Pancreas (tissue), 10 donors: ENCODE measurements at places on chromosomes 16 and 17. TPM values are rescaled to one million over a fixed set of nuclear protein-coding genes. Genes with fewer than 3 reads are reported as not detected.

The ADGRG1 gene
- 51.3 TPM for total RNA-seq

The CCL5 gene
- 2.5 TPM for total RNA-seq

The ALOX15B gene
- total RNA-seq, result not detected

The MYH11 gene
- 8.5 TPM for total RNA-seq

The HSD11B2 gene
- total RNA-seq, result 6.8 TPM

The FBXW10B gene
- total RNA-seq, result 0.28 TPM

The SBK1 gene
- 2.8 TPM for total RNA-seq

The CHD9NB gene
- total RNA-seq, result 4.1 TPM

The CCDC154 gene
- 2.5 TPM for total RNA-seq

The HSD17B2 gene
- total RNA-seq, result 14.5 TPM

DNA sequence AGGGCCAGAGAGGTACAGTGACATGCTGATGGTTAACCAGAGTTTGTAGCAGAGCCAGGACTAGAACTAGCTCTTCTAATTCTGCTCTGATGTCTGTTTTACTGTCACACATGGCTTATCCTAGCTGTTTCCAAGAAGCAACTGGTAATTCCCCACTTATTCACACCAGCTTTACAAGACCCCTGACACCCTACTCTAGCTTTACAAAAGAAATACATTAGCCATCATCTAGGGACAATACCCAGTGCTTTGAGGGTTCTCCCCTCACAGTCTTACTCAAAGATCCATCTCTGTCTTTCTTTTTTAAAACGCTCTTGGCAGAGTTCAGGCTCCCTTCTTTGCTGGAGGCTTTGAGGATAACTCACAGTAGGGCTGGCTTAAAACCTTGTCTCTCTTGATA is 197.3 kb upstream of the PMFBP1 start:
- no peak for DNase-seq
- no peaks in the 10 kb centered on the region for H3K4me1 ChIP-seq
- H3K4me3 ChIP-seq, result no peak overlapping the region
- H3K27me3 ChIP-seq, result no peaks in the 10 kb centered on the region
- H3K36me3 ChIP-seq, result no peaks in the 10 kb centered on the region
- H3K27ac ChIP-seq, result no peak overlapping the region

DNA sequence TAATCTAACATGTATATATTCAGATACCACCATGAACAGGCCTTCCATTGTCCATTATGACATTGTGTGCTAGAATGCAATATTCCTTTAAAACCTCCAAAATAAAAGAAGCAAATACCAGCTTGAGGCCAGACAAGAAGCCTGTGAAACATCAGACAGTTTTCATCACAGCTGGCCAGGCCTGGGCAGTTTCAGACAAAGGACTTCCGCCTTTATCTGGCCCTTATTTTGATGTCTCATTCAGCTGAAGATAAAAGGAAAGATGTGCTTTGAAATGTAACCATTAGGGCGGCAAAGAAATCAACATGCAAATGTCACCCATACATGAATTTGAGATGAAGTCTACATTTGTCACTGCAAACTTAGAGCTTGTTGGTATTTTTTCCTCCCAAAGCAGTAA is 737.5 kb downstream of the KCNJ2 start:
- no peaks in the 10 kb centered on the region for H3K36me3 ChIP-seq
- DNase-seq, result no peak
- no peak overlapping the region for H3K4me3 ChIP-seq
- H3K27me3 ChIP-seq, result no peaks in the 10 kb centered on the region
- no peak overlapping the region for H3K27ac ChIP-seq

DNA sequence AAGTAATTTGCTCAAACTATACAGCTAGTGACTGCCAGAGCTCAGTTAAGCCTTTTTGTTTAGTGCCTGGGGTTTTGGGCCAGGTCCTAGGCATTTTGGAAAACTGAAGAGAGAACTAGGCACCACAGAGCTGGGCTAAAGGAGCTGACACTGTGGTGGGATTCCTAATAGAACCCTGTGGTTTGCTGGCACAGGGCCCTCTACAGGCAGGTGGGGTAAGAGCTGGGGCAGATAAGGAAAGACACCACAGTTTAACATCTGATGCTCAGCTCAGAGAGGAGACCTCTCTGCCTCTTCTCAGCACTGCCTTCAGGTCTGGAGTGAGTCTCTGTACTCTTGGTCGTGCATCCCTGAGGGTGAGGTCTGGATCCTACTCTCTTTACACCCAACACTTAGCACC is 121.2 kb downstream of the SNX11 start:
- H3K4me1 ChIP-seq, result no peaks in the 10 kb centered on the region
- no peaks in the 10 kb centered on the region for H3K36me3 ChIP-seq
- DNase-seq, result no peak
- no peak overlapping the region for H3K27ac ChIP-seq

DNA sequence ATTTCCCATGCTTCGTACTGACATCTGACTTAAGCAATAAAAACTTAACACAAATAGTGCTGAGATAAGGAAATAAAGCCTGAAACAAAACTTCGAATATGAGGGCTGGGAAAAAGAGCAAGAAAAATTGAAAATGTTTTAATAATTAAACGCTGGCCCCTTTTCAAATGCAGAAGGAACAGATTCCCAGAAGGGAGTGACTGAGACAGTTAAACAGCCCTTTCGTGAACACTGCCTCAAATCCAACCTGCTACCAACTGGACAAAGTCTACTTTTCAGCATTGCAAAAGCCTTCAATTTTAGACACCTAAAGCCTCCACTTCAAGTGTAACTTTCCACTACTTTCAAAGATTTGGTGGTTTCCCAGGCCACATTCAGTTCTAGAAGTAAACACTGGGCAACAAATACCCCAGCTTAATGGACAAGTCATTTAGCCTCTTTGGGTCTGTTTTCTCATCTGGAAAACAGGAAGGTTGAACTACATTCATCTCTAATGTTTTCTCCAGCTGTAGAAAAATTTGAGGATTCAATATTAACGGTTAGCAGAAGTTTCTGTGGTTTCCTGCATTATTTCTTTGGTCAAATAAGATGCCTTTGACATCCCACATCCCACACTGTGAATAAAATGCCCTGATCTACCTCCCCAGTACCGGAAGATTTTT is 11.8 kb downstream of the RFFL start:
- H3K4me3 ChIP-seq, result no peak overlapping the region
- no peak for DNase-seq
- peak overlapping the region; percentile 76 for H3K27ac ChIP-seq

DNA sequence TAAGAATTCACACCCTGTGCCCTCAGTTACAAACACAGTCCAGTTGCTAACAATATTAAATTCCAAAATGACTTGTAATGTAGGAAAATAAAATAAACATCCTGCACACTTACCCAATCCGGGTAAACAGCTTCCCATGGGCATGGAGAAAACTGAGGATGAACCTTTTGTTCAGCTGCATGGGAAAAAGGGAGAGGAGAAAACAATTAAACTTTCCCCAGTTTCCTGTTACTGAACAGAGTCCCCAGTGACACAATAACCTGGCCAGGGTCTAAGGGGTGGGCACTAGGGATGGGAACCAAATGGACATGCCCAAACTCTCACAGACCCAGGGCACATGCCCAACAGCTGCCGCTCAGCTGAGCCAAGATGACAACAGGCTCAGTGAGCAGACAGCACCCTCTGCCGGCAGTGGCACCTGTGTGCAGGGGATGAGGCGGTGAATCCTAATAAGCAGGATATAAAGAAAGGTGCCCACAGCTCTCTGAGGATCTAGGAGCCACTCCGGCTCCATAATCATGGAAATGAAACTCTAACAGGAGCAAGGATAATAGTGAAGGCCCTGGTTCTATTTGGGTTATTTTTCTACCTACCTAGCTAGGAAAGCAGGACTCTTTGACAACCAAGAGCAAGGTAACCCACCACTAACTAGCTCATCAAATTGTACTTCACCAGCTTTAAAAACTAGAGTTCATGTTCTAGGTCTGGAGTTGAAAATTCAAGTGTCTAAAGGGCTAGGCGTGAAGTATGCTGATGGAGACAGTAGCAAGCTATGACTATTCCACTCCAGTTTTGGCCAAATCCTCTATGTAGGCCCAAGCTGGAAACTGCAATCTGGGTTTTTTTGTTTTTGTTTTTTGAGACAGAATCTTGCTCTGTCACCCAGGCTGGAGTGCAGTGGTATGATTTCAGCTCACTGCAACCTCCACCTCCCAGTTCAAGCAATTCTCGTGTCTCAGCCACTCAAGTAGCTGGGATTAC is 58.8 kb downstream of the SMG6 start:
- peak; percentile 93 for DNase-seq
- no peak overlapping the region for H3K27ac ChIP-seq
- peaks cover 7% of the 10 kb centered on the region for H3K36me3 ChIP-seq
- H3K4me3 ChIP-seq, result no peak overlapping the region
- H3K27me3 ChIP-seq, result no peaks in the 10 kb centered on the region

GRCh38 chr16:64627781-64628180 is 494.1 kb downstream of the CDH11 start:
- H3K27ac ChIP-seq, result no peak overlapping the region
- no peaks in the 10 kb centered on the region for H3K27me3 ChIP-seq
- no peaks in the 10 kb centered on the region for H3K4me1 ChIP-seq
- no peak overlapping the region for H3K4me3 ChIP-seq
- H3K36me3 ChIP-seq, result no peaks in the 10 kb centered on the region

DNA sequence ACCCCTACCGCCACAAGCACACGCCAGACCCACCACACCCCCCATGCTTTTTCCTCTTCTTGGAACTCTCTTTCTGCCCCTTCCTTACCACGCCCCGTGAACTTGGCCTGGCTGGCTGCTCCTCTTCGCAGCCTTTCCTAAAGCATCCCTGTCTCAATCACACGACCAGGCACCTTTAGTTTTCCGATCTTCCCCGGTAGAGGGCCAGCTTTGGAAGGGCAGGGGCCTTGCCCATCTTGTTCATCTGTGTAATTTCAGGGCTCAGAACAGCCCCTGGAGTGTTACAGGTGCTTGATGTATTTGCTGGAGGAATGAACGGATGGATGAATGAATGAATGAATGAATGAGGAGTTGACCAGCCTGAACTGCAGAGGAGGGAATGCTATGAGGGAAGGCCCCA is 3.7 kb downstream of the SPPL2C start:
- no peak overlapping the region for H3K4me3 ChIP-seq
- no peaks in the 10 kb centered on the region for H3K27me3 ChIP-seq
- no peaks in the 10 kb centered on the region for H3K36me3 ChIP-seq

DNA sequence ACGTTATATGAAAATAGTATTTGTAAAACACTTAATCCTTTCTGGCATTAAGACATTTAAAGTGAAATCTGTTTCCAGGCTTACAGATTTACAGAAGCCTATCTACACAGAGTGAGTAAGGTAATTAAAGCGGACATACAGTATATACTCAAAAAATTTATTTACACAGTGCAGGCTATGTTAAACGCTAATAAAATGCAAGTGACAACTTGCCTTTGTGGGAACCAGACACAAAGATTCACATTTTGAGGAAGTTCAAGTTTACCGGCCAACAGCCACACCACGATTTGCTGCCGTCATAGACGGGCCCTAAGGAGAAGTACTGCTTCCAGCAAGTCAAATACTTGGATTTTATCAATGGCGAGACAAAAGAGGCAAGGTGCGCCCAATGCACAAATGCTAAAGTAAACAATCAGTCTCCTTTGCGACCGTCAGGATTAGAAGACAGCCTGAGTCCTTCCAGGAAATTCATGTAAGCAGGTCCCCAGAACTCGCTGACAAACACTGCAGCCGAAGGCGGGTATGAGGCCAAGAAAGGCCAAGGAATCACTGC is 801 bp downstream of the VPS35 start:
- no peak for DNase-seq
- H3K27ac ChIP-seq, result peak overlapping the region; percentile 86
- H3K4me3 ChIP-seq, result peak overlapping the region; percentile 88
- H3K4me1 ChIP-seq, result peaks cover 5% of the 10 kb centered on the region

DNA sequence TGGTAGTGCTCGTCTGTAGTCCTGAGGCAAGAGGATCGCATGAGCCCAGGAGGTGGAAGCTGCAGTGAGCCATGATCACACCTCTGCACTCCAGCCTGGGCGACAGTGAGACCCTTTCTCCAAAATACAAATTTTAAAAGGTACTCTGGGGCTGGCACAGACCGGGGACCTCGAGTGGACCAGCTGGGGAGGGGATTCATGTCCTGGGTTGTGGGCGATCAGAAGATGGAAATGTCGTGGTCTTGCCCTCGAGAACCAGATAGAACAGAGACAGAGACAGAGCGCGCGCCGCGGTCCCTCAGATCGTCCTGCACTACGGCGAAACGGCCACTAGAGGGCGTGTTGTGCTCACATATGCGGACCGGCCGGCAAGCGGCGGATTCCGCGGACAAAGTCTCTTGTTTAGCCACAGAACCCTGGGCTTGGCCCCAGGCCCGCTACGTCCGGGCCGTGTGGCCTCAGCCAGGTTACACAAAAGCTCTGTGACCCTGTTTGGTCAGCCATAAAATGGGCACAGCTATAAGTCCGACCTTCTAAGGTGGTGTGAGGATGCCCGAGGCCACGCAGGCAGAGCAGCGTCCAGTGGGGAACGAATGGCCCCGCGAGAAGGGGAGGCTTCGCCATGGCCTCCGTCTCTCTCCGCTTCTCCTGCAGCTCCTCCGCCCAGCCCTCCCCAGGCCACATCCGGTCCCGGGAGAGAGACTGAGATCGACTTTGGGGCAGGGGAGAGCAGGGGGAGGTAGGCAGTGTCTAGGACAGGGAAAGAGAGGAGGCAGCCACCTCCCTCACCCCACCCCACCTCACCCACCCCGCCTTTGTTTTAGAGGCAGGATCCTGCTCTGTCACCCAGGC is 14.6 kb upstream of the SBK1 start:
- DNase-seq, result peak; percentile 74
- no peak overlapping the region for H3K27ac ChIP-seq
- H3K4me3 ChIP-seq, result peak overlapping the region; percentile 31
- H3K27me3 ChIP-seq, result no peaks in the 10 kb centered on the region
- no peaks in the 10 kb centered on the region for H3K36me3 ChIP-seq
- no peaks in the 10 kb centered on the region for H3K4me1 ChIP-seq

GRCh38 chr17:15492791-15493692 is 25.6 kb upstream of the CDRT4 start:
- H3K27me3 ChIP-seq, result no peaks in the 10 kb centered on the region
- H3K27ac ChIP-seq, result no peak overlapping the region
- H3K36me3 ChIP-seq, result no peaks in the 10 kb centered on the region
- DNase-seq, result no peak
- no peak overlapping the region for H3K4me3 ChIP-seq

GRCh38 chr17:39643271-39643670 is 6.3 kb downstream of the STARD3 start:
- H3K4me3 ChIP-seq, result no peak overlapping the region
- no peaks in the 10 kb centered on the region for H3K27me3 ChIP-seq
- DNase-seq, result no peak
- peaks cover 4% of the 10 kb centered on the region for H3K4me1 ChIP-seq
- no peak overlapping the region for H3K27ac ChIP-seq

DNA sequence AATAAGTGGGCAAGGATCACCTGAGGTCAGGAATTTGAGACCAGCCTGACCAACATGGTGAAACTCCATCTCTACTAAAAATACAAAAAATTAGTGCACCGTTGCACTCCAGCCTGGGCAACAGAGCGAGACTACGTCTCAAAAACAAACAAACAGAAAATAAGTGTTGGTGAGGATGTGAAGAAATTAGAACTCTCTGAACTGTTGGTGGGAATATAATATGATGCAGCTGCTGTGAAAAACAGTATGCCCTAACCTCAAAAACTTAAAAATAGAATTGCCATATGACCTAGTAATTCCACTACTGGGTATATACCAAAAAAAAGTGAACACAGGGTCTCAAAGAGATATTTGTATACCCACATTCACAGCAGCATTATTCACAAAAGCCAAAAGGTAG is 26.1 kb downstream of the GLG1 start:
- no peaks in the 10 kb centered on the region for H3K27me3 ChIP-seq
- no peaks in the 10 kb centered on the region for H3K36me3 ChIP-seq
- H3K27ac ChIP-seq, result no peak overlapping the region
- no peak overlapping the region for H3K4me3 ChIP-seq
